ENCODE measurements at places on chromosomes 3 and 15.

DNA sequence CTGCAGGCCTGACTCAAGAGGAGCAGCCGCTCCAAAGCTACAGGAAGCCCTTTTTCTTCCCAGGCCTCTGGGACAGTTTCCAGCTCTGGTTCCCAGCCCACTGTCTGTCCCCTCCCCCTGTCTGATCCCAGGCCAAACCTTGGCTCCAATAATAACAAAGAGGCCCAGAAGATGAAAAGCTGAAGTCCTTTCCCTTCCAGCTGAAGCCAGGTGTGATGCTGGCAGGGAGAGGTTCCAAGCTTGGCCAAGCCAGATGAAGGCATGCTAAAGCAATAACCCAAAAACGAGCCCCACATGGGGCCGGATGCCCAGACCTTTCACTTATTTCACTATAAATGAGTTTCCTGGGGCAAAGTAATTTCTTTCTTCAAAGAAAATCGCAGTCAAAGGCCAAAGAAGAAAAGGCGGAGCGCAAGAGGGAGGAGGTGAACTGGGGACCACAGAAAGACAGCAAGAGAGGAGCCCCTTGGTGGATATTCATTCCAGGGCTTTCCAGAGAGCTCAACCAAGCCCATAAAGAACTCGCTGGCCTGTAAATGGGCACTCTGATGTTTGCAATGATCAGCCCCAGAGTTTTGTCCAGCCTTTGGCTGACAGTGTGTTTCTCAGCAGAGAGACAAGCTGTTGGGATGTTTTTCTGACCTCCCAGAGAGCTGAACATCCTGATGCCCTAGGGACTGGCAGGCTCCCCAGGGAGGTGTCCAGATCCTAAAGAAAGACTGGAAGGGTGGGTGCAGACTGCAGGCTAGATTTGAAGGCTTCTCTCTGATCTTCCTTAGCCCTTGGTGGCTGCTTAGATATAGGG lies 157.6 kb downstream of the UACA start:
- no peak for DNase-seq

DNA sequence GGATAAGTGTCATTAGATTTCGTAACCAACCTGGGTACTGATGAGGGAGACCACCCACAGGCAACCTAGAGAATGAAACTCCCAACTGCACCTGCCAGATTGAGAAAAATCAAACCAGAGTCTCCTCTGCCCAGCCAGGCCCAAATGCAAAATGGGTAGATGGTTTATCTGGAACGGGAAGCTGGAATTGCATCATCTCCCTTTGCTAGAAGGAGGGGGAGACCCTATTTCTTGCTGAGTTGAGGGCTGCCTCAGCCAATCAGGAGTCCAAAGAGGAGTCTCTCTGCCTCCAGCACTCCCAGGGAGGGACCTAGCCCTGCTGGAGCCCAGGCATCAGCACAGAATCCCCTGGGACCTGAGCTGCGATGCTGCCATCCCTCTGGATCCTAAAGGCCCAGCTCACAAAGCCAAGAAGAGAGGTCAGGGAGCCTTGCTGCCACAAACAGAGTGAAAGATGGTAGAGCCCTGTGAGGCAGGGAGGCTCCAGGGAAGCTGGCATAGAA lies 8.1 kb downstream of the RMDN3 start:
- DNase-seq = no peak

DNA sequence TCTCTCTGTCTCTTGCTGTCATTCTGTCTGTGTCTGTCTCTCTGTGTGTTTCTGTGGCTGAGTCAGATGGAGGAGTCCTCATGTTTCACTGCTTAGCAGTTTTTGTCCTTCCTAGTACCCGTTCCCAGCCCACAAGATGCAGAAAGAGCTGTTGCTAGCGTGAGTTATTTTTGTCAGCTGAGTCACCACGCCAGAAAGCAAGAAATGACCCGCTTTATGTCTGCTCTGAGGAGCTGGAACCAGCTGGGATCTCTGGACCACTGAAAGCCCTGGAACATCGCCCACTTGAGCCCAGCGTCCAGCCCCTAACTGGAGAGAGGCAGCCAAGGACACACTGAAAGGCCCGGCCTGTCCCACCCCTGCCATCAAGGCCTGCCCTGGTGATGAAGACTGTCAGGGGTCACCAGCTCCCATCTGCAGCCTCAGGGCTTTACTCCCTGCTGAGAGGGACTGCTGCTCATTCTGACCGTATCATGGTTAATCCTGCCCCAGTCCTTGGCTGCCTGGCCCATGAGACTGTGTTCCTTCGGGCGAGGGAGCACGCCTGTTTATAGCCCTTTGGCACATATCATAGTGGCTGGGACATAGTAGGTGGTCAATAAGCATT lies 101.7 kb upstream of the TPM1 start:
- no peak for DNase-seq

- DNase-seq = no peak
Measured at GRCh38 chr3:45020534-45020933, 5.6 kb upstream of the CLEC3B start.

- DNase-seq = no peak
Measured at GRCh38 chr3:64163755-64164148, 61.5 kb downstream of the PRICKLE2 start.

DNA sequence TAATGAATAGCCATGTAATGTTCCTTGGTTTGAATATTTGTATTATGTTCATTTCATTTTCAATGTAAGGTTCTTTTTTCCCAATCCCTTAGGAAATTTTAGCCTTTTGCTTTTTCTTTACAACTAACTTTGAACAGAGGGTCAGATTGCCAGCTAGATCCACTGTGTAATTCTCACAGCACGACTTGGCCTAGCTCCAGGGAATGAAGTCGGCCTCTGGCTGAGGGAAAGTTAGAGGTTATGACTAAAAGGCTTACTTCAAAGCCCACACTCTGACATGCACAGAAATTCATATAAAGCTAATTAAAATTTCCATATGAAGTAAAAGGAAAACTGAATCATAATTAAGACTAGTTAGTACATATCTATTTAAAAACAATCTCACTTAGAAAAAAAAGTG lies 38.7 kb downstream of the ROBO1 start:
- DNase-seq = no peak

GRCh38 chr3:4139462-4140140 lies 163.6 kb upstream of the SETMAR start:
- DNase-seq = no peak

GRCh38 chr3:51944451-51945021 lies 2.4 kb downstream of the PARP3 start:
- DNase-seq = no peak

DNA sequence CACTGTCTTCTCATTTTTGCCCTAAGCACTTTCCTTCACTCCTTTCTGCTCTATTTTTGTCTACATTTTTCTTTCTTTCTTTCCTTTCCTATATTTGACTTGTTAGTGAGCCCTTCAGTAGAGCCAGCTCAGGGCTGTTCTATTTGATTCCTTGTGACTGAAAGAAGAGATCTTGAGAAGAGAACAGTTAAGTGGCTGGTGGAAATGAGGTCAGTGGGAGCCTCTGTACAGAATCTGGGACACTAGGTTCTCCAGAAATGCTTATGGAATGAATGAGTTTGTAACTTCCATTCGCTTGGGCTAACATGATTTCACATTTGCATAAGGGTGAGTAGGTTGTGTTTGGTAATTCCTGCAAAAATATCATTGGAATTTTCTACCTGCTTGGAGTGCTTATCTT lies 45.6 kb downstream of the CACNA2D3 start:
- DNase-seq = no peak

GRCh38 chr3:165233501-165234195 lies 37.5 kb upstream of the SLITRK3 start:
- no peak for DNase-seq

DNA sequence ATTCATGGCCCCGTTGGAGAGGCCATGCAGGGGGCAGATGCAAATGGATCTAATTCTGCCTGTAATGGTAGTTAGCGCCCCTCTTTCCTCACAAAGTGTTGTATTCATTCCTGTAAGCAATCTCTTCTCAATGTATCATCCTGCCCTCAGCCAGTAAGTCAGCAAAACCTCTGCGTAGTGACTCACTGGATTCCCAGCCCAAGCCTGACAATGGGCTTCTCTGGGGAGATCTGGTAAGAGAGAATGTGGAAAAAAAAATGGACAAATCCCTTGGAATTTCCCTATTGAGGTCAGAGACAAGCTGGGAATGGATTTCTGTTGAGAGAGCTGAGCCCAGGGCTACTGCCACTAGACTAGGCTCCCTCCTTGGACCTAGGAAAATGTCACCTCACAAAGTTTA lies 25.4 kb downstream of the ADPGK start:
- no peak for DNase-seq

DNA sequence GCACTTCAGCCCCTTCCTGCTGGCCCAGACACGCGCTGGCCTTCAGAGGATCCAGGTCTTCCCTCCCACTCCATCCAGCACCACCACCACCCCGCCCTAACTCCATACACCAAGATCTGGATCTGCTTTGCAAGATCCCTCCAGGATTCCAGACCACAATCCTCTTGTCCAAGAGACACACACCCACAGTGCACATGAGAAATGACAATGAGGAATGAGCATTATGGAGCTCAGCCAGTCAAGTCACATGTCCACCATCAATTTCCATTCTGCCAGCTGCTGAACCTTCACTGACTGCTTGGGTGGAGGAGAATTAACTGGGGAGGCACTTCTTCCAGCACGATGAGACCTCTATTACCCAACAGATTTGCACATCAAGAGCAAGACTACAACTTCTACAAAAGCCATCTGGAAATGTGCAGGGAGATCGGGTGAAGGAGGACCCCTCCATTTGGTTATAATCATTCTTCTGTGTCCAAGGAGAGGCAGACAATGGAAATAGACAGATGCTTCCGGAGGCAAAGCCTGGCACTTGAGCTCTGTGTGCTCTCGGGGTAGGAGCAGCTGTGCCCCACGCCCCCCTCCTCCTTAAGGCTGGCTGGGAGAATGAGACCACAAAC lies 12.3 kb upstream of the SPATA12 start:
- DNase-seq = no peak
